ENCODE measurements at places on chromosomes 3 and 15.

- ATAC-seq, result no peak
Observed at GRCh38 chr3:170992854-170993253, 33.7 kb downstream of the SLC2A2 start.

DNA sequence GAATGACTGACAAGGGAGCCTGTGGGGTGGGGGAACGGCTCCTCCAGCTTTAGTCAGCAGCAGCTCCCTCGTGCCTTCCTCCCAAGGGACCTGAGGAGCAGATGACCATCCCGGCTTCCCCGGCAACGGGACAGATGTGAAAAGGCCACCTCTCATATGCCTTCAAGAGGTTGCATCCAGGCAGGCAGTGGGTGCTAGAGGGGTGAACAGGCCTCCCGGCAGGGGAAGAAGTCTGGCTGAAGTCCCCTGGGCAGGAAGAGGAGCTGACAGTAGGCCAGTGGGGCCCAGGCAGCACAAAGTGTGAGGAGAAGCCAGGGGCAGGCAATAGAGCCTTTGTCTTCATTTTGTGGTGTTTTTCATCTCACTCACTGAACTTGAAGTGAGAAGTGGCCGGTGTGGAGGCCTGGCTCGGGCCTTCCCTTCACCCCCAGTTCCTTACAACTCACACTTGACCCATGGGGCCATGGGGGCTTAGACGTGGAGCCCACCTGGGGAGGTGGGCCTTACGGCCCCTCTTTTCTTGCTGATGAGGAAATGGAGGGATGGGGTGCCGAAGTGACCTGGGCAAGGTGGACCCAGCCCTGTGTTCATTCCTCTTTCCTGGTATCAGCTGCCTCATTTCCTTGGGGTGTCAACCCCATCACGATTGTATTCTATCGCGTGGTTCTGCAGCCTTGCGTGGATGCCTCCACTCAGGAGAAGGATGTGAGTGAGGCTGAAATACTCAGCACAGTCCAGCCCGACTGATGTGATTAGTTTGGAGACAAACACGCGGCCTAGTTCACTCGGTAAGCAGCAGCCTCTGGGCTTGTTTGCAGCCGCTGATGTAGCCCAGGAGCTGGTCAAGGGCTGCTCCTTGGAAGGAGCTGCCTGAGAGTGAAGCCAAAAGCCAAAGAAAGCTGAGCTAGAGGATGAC is 115.5 kb upstream of the ALDH1A3 start:
- ATAC-seq, result no peak

DNA sequence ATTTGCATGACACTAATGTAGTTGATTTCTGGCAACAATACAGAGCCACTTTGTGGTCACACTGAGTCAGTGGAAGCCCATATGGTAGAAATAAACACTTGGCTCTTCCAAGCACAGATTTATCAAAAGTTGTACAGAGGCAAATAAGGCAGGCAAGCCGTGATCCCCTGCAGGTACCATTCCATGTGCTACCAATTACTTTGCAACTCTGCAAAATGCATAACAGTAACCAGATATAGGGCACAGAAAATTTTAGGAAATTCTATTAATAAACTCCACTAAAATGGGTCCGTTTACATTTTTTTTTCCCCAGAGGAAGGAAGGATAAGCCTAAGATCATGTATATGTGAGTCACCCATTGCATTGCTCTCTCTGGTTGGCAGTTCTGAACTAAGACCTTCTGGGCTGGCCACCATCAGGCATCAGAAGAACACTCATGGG is 103.1 kb upstream of the PTX3 start:
- no peak for ATAC-seq

- peak; percentile 93 for ATAC-seq
Observed at GRCh38 chr3:55090291-55090690, 162.4 kb upstream of the LRTM1 start.

DNA sequence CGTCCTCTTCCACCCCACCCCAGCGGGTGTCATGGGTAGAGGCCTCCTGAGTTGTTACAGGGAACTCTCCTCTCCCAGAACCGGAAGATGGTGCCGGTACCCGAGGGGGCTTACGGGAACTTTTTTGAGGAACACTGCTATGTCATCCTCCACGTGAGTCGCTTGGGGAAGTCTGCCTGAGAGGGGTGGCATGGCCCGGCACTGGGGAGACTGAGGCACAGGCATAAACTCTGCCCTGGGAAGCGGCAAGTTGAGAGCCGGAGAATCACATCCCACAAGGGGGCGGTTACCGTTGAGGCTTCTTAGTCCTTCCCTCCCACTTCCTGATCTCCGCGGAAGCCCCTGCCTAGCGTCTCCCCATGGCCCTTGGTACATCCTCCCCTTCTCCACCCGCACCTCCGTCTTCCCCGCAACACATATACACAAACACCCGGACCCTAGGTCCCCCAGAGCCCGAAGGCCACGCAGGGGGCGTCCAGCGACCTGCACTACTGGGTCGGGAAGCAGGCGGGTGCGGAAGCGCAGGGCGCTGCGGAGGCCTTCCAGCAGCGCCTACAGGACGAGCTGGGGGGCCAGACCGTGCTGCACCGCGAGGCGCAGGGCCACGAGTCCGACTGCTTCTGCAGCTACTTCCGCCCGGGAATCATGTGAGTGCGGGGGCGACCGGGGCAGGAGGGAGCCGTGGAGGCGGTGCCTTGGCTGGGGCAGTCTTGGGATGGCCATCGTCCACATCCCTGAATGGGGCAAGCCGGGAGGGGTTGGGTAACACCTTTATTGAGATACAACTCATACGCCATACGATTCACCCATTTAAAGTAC is 3.4 kb downstream of the VILL start:
- peak; percentile 16 for ATAC-seq

GRCh38 chr3:1987980-1988379 is 110.7 kb upstream of the CNTN4 start:
- ATAC-seq, result no peak

DNA sequence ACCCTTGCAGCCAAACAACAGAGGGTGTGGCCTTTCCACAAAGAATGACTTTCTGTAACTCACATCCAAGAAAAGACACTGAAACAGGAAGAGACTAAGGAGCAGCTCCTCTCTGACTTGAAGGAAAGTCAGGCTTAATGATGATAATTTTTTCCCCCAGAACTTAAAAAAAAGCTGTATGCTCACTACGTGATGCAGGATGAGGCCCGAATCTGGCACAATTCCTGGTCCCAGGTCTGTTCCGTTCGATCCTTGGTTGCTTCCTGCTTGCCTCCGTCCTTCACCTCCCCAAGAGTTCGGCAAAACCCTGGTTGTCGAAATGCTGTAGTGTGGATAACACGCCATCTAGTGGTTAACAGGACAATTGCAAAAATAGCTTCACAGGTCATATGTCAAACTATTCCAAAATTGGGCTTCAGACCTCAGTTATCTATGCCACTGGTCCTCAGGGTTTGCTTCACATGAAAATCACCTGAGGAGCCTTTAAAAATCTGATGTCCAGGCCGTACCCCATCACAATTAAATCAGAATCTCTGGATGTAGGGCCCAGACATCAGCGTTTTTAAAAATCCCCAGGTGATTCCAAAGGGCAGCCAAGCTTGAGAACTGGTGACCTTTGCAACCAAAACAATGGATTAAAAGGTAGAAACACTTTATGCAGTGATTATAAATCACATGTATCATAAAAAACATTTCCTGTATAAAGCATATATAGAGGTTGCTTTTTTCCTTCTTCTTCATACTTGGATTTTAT is 28.1 kb upstream of the SYNM start:
- ATAC-seq, result peak; percentile 89

DNA sequence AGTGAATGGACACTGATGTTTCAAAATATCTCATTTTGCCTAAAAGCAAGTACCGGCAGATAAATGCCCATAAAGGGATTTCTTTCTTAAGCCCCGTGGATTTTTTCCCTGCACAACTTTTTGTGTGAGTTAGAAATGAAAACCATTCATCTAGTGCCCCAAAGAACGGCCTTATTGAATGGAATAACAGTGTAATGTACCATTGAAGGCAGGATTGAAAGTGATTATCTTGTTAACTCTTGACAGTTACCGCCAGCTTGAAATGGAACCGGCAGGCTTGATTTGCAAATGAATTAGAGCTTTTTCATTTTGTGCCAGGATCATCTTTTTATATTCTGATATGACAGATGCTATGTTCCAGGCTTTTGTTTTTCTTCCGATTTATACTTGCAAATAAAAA is 162.2 kb downstream of the RSRC1 start:
- no peak for ATAC-seq

DNA sequence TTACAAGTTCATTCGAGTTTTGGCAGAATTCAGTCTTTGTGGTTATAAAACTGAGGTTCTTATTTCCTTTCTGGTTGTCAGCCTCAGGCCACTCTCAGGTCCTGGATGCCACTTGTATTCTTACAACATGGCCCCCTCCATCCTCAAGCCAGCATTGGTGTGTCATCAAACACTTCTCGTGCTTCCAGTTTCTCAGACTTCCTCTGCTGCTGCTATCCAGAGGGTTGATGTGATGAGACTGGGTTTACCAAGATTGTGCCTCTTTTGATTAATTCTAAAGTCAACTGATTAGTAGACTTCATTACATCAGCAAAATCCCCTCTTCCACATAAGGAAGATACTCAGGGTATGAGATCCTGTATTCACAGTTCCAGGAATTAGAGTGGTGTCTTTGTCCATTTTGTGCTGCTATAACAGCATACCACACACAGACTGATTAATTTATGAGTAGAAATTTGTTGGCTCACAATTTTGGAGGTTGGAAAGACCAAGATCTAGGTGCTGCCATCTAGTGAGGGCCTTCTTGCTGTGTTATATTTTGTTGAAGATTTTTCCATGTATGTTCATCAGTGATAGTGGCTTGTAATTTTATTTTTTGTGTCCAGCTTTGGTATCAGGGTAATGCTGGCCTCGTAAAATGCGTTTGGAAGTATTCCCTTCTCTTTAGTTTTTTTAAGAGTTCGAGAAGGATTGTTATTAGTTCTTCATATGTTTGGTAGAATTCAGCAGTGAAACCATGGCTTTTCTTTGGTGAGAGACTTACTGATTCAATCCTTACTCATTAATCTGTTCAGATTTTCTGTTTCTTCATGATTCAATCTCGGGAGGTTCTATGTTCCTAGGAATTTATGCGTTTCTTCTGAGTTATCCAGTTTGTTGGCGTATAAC is 11.1 kb downstream of the LRCH3 start:
- ATAC-seq, result peak; percentile 39

GRCh38 chr3:42804831-42805132 is 492 bp upstream of the HIGD1A start:
- no peak for ATAC-seq

DNA sequence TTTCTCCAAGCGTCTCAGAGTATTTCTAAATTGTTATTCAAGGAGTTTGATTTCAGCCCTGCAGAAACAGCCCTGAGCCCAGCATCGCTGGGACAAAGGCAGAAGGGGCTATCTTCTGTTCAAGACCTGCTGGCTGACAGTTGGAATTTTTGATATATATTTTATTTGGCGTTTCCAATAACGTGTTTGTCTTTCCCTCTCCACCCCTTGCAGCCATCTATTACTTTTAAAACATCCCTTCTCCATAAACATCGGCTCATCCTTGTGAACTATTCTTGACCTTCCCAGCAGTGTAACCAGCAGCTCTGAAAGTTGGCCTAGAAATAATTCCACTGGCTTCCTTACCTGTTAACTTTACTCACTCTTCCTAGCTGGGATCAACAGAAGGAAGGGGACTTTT is 5.5 kb upstream of the MEIS2 start:
- no peak for ATAC-seq

GRCh38 chr3:83765956-83766355 is 1192.8 kb upstream of the CADM2 start:
- ATAC-seq, result no peak

DNA sequence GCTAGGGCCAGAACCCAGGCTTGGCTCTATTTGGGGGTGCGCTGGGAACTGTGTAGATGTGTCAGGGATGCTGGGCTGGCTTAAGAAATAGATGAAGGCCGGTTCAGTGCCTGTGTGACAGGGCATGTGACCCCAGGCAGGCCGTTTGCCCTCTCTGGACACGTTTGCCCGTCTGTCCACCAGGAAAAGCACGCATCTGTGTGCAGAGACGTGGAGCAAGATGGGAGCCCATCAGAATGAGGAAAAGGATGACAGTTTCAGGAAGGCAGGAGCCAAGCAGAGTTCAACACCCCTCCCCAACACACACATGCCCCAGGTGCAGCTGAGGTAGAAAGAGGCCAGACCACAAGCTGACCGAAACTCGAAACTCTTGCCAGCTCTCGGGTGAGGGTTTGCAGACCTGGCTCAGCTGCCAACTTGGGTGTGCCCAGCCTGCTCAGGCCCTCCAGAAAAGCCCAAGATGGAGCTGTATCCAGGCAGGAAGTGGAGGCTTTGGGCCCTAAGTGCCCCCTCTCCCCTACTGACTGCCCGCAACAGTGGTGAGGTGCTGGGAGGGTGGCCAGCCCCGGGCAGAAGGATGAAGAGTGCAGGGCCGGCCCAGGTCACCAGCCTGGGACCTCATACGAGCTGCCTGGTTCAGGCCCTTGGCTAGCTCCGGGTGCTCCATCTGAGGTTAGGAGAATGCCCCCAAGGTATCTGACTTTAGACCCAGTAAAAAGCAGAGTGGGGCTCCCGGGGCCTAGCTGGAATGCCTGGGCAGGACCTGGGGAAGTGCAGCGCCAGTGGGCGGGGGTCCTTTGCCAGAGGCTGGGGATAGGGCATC is 10.2 kb upstream of the MESP1 start:
- peak; percentile 28 for ATAC-seq

- no peak for ATAC-seq
Observed at GRCh38 chr3:7144697-7145308, 283.9 kb downstream of the GRM7 start.

DNA sequence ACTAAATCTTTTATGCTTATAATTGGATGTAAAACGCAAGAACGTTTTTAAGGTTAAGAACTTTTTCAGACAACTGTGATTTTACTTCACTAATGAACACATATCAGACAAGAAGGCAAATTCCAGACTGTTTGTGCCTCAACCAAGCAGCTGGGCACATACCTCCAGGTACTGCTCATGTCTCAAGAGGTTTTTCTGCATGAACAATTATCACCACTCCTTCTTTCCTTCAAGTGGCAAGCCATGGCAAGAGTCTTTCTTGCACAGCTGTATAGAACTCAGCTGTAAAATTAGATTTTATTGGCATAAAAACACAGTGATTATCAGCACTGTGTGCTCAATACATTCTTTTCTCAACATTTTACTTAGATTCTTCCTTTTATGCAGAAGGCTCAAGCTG is 64.3 kb downstream of the FNDC3B start:
- ATAC-seq, result peak; percentile 89

GRCh38 chr3:3618623-3619022 is 180.6 kb upstream of the LRRN1 start:
- ATAC-seq, result no peak

GRCh38 chr3:18295171-18295920 is 129.8 kb downstream of the SATB1 start:
- ATAC-seq, result peak; percentile 100

DNA sequence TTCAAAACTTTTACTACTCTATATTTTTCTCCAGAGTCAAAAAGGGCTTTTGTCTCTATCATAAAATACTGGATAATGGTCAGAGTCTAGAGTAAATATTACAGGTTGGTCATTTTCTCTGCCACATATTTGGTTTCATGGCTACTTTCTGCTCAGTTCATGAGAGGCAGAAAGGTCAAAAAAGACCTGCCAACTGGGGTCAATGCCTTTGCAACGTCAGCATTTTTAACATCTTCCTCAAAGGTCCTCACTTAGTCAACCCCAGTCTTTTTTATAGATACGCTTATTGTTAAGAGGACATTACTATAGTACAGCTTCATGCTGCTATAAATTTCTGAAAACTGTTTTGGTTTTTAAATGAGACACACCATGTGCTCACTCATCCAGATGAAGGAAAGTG is 312.1 kb upstream of the ARHGEF26 start:
- ATAC-seq, result no peak
